ENCODE measurements at places on chromosomes 5 and 9.

DNA sequence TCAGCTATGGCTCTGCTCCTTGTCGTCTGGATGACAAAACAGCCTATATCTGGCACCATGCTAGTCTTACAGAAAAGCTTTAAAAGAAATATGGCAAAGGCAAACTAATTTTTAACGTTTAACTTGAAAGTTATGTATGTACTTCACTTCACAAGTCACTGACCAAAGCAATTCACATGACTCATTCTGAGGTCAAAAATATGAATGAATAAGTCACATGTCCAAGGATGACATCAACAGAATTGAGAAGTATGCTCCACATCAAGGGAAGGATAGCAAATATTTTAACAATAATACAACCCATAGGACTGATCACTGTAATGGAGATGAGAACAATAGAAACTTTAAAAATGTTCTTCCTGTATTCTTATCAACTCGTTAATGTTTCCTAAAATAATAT, 1072.6 kb upstream of the NUDT12 start:
- no peak for DNase-seq

DNA sequence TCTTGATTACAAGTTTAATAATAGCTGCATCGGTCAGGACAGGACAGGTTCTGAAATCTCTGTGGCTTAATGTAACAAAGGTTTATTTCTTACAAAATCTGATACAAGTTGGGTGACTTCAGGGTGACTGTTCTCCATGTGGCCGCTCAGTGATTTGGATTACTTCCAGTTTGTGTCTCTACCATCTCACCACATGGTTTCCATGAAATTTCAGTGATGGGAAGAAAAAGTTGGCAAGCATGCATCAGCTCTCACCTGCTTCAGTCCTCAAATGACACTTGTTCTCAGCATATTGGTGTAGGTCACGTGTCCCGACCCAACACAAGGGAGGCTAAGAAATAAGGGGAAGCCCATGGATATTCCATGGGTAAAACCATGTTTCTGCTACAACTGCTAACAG, 7.8 kb upstream of the TMEM268 start:
- peak; percentile 86 for DNase-seq

GRCh38 chr5:168765551-168766425, 186.6 kb upstream of the PANK3 start:
- no peak for DNase-seq

DNA sequence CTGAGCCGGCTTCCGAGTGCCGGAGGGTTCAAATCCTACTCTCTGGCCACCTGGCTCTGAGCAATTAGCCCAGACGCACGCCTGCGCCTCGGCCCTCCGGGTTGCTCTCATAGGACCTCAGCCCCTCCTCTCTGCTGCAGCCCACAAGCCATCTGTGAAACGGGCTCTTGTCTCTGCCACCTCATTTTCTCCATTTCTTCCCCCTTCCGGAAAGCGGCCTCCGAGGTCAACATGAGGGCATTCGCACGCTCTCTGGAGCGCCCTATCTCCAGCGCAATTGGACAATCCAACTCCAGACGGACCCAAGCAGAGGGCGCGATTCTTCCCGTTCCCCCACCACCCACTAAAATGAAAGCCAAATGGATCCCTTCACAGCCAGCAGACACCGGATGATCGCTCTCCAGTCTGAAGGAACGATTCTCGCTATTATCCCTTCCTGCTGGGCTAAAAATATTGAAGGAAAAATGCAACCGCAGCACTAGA, 41.5 kb downstream of the VAV2 start:
- no peak for DNase-seq

GRCh38 chr9:114271556-114272510, 51.1 kb upstream of the ORM1 start:
- peak; percentile 26 for DNase-seq

GRCh38 chr5:5986492-5987178, 391.7 kb downstream of the MED10 start:
- DNase-seq = no peak

DNA sequence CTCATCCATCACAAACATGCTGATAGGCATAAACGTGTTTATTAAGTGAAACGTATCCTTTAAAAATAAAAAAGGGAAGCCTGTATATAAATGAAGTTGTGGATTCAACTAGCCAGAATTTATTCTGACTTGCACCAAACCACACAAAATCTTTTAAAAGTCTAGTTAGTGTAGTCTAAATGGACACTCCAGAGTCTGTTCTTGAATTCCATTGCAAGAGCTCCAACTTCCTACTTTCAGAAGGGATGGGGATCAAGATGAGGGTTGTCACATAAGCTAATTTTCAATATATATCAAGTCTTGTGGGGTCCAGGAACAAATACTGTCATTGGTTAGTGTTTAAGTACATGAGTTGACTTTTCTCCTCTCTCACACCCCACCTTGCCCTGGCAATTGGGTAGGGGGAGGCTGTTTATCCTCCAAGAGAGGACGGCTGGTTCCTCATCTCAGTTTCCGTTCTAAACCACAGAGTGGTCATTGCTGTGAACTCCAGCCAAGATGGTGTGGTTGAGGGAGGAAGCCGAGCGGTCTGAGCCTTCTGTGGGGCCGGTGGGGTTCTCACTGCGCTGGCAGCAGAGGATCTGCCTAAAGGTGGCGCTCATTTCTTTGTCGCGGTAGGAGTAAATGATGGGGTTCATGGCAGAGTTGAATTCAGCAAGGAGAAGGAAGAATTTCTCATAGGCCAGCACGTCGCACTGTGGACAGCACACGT, 163.2 kb downstream of the LPAR1 start:
- peak; percentile 83 for DNase-seq

DNA sequence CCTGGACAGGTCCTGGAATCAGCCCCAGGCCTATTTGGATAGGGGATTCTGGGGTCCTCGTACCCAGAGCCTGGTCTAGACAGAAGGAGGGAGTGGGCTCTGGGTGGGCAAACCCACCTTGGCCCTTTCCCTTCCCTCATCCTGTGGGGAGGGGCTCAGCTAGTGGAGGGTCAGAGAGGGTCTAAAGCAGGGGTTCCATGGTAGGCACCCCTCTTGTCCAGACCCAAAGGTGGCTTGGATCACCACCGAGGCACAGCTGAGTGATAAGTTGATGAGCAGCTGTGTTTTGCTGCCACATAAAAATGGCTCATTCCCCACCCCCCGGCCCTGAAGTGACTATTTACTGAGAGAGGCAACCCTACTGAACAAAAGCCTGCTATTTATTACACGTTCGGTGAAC, 53.8 kb upstream of the KCNMB1 start:
- DNase-seq = no peak

GRCh38 chr5:108727651-108728565, 19.8 kb upstream of the FER start:
- DNase-seq = peak; percentile 77

- DNase-seq = peak; percentile 8
Observed at GRCh38 chr5:67493676-67494075, 297.1 kb upstream of the CD180 start.

DNA sequence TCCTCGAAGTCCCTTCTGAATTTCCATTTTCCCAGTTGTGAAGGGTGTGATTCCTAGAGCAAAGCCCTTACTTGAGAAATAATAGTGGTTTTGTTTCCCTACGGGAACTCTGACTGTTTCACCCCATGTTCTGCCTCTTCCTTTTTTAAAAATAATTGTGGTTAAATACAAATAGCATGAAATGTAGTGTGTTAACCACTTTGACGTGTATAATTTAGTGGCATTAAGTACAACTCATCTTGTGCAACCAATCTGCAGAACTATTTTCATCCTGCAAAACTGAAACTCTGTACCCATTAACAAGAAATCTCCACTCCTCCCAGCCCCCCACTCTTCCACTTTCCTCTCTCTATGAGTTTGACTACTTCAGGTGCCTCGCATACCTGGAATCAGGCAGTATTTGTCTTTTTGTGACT, 35.6 kb upstream of the HAND1 start:
- DNase-seq = no peak

GRCh38 chr5:132083071-132083678, 9.6 kb downstream of the CSF2 start:
- DNase-seq = no peak

DNA sequence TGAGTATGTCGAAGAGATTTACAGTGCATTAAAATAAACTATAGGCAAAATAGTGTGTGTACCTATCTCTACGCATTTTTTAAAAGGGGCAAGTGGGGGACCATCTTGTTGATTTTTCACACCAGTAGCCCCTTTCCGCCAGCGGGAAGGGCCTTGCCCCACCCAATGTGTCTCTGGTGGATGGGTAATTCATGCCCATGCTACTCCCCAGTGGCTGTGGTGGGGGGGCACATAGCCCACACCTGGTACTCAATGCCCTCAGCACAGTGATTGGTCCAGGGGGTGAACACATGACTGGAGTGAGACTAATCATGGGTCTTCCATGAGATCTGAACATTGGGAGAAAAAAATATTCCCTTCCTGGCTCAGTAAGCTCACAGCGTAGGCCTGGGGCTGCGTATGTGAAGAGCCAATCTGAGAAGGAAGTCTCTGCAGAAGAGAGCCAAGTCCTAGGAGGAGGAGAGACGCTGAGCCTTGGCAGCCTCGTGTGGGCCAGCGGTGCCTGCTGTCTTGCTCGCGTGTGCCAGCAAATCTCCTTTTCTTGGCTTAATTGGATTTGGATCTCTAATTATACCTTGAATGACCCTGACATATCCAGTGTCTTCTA, 103.4 kb downstream of the ADAMTS2 start:
- no peak for DNase-seq

DNA sequence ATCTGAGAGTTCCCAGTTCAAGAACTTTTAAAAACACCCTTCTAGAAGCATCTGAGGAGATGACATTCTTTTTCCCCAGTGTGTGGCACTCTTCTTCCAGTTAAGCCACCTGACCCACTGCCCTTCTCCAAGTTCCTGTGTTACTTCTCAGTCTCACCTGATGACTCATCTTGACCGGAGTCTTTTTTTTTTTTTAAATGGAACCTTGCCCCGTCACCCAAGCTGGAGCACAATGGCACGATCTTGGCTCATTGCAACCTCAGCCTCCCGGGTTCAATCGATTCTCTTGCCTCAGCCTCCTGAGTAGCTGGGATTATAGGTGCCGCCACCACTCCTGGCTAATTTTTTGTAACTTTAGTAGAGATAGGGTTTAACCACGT, 224.1 kb upstream of the DAB2 start:
- no peak for DNase-seq

GRCh38 chr9:84939774-84940173, 270.2 kb downstream of the NTRK2 start:
- DNase-seq = no peak

Data from inflammatory macrophage treated with lipopolysaccharide for 1 hour (primary cell).